ENCODE measurements at places on chromosomes 1 and 21.

DNA sequence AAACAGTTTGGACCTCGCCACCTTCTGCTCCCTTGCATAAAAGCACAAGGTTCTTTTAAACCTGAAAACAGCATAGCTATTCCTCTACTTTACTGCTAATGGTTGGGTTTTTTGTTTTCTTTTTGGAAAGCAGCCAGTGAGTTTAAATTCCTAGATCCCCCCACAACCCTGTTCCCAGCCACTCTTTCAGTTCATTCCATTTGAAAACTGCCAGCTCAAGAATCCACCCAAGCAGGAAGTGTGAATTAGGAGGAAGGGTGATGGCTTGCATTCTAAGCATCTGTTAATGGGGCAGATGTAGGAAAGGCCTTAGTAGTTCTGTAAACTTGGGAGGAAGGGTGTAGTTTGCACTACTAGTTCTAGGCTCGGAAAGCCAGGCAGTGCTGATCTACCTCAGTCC, 172.9 kb upstream of the HOOK1 start:
- DNase-seq, result no peak

DNA sequence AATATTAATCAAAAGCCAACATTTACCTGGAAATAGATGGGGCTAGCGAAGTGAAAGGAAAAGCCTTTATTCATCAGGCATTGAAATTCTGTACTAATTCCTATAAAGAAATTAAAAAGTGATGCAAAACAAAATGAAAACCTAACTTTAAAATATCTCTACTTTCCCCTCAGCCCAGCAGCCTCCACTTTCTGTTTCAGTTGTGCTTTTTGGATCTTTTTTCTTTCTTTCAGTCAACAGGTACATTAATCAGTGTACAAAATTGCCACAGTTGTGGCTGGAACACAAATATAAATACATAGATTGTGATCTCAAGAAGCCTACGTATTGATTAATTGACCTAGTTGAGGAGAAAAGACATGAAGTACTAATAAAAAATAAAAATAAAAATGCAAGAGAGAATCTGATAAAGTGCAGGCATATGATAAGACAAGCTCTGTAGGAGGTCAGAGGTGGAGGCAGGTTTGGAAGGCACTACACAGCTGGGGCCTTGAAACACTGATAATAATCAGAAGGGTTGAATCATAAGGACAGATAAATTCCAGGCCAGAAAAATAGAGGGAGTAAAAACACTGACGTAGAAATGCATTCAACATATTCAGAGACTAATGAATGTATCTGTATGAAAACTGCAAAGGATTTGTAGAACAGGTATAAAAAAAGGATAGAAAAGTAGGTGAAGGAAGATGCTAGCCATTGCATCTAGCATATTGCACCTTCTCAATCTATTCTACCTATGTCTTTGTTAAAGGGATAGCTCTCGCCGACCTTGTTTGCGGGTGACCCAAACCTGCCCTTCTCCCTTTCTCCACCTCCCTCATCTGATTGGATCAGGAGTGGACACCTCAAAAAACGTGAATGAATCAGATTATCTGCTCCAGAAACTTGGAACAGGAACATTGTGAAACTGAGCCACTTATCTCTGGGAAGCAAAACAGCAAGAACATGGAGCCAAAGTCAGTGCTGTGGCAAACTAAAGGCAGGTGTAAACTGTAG, 607.8 kb upstream of the ADGRL2 start:
- DNase-seq, result no peak

DNA sequence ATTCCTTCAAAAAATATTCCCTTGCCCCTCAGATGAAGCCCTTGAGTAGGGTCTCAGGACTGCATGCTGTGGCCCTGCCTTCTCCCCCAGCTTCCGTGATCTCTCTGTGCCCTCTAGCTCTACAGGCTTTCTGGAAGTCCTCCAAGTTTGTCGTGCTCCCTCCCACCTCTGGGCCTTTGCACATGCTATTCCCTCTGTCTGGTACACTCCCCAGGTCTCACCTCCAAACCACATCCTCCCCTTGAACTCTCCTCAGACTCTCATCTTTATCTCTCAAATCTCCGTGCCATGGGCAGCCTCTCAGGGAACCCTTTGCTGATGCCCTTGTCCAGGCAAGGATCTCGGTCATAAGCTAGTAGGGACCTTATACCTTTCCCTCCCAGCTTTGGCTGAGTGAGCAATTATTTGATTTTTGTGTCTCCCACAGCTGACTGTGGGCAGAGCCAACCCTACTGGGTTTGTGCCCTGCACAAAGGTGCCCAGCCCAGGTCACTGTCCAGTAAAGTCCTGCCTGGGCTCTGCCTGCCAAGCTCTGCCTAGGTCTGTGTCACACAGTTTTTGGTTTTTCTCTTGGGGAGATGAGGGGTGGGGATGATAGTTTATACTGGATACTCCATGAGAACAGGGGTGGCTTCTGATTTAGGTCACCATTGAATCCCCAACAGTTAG, 188.1 kb downstream of the ZNF281 start:
- no peak for DNase-seq

- no peak for DNase-seq
These were observed 36.0 kb downstream of the PTPRU start for GRCh38 chr1:29272147-29272907.

GRCh38 chr1:223776075-223776814, 63.9 kb downstream of the CAPN2 start:
- DNase-seq, result no peak

DNA sequence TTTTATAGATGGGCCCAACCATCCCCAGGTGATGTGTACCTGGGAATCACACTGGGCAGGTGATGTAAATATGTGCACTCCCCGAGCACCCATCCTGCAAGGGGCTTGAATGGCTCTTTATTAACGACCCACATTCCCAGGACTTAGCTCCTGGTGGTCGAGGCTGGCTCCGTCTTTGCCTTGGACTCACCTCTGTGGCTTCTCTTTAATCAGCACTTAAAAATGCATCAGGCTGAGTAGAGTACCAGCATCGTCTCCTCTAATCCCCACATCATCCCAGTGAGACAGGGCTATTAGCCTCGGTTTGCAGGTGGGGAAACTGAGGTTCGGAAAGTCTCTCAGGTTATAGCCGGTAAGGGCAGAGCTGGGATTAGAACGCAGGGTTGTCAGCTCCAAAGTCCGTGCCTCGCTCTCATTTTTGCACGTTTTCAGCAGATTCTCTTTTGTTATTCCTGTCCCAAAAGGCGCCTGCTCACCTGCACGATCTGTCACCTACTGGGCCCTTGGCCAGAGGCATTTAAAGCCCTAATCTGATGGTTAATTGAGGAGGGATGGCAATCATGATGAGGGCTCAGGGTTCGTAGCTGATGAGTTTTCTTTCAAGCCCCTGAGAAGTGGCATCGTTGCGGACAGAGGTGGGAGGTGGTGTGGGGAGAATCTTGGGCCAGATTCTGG, 29.4 kb downstream of the SPSB1 start:
- no peak for DNase-seq

GRCh38 chr1:20936216-20936615, 149.1 kb upstream of the HP1BP3 start:
- DNase-seq, result no peak

Data from GM20000 (cell line).